Activated naive CD4-positive, alpha-beta T cell treated with anti-CD3 and anti-CD28 coated beads, Interleukin-2, amount 10 ng/mL, durations not matched to agents 5 hours and 36 hours (primary cell): ENCODE measurements at places on chromosomes 2 and 18. TPM values are rescaled to one million over a fixed set of nuclear protein-coding genes. Genes with fewer than 3 reads are reported as not detected.

The GAREM2 gene
- 2.7 TPM for total RNA-seq

The MROH2A gene
- not detected for total RNA-seq

The MC5R gene
- not detected for total RNA-seq

The TUBA4B gene
- total RNA-seq: not detected

The LDLRAD4 gene
- total RNA-seq: 32.5 TPM

The LPIN1 gene
- total RNA-seq: 60.0 TPM

The LONRF2 gene
- total RNA-seq: 0.03 TPM
